H1 (cell line): ENCODE measurements at places on chromosomes 4 and X. TPM values are rescaled to one million over a fixed set of nuclear protein-coding genes. Genes with fewer than 3 reads are reported as not detected.

DNA sequence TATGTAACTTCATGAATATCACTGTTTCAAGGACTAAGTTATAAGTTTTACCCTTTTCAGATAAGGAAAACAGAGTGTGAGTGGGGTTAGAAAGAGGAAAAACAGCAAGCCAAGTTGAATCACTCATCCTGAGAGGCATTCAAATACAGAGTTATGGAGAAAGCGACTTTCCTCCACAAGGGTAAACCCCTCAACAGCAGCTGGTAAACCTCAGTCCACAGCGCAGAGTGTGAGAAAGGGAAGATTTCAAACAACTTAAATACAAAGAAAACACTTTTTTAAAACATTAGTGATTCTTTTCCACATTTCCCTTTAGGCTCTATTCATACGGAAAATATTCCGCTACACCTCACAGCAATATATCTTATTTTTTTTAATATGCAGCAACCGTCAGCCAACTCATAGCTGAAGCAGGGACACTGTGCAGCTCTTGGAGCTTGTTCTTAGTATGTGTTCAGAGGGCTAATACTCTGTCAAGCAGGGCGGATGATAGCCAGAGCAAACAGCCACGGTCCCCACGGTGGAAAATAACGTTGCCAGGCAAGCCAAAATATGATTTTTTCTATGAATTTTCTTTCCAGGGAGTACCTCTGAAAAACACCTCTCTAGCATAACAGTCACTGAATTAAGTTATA, 488.9 kb upstream of the FAT1 start:
- no peak for DNase-seq

GRCh38 chr4:38905652-38906385, 38.2 kb downstream of the FAM114A1 start:
- no peak for DNase-seq

- no peak for DNase-seq
Observed at GRCh38 chr4:69056921-69057550, 39.2 kb upstream of the UGT2B7 start.

- no peak for DNase-seq
Observed at GRCh38 chr4:151676301-151676700, 84.5 kb downstream of the GATB start.

DNA sequence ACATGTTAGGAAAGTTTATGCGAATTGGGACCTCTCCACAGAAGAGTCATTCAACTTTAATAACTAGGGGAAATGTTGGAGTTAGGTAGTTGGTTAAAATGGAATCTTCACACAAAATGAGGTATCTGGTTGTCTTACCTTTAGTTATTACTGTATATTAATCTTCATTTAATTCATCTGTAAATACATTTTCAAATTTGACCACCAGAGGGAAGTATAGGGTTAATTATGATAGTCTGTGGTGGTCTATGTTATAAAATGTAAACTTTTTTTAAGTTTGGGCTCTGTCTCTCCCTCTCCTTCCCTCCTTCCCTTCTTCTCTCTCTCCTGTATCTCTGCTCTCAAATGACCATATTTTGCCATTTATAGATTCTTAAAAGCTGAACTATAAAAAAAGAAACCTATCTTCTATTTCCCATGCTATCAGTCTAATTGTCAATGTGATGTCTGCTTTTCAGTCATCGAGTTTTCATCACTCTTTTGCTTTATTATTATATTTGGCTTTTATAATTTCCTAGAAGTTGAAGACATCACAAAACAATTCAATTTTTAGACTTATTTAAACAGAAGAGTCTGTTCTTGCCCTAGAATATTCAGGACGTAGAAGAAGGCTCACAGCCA, 49.8 kb downstream of the TMEM144 start:
- no peak for DNase-seq

USP27X gene
- polyA plus RNA-seq, result 3.8 TPM in 2 replicates

PPEF2 gene
- polyA plus RNA-seq, result 0.03 TPM in 1 of 2 replicates, not detected in the other

ADH7 gene
- polyA plus RNA-seq, result not detected in 2 replicates
